PC-3 (cell line): ENCODE measurements at places on chromosomes 11 and 22. TPM values are rescaled to one million over a fixed set of nuclear protein-coding genes. Genes with fewer than 3 reads are reported as not detected.
A peak's percentile ranks its signal among the peaks of the same experiment; 100 is the strongest.

DNA sequence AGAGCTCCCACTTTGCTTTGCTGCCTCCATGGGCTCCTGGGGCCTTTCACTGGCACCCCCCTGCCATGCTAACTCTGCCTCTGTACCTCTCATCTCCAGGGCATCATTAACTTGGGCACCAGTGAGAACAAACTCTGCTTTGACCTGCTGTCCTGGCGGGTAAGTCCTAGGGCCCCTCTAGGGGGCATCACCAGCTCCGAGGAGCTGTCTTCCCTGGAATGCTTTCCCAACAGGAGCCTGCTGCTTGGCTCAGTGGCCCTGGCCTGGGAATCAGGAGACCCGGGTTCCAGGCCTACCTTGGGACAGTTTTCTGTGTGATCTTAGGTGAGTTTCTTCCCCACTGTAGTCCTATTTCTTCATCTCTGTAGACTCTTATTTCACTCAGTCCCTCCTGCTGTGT lies 5.1 kb downstream of the ACCS start:
- no peak overlapping the region for H3K27ac ChIP-seq
- no peak overlapping the region for H3K4me3 ChIP-seq
- H3K27me3 ChIP-seq, result no peaks in the 10 kb centered on the region

DNAJB13 gene
- 0.29 and 0.46 TPM in 2 replicates for total RNA-seq

DNA sequence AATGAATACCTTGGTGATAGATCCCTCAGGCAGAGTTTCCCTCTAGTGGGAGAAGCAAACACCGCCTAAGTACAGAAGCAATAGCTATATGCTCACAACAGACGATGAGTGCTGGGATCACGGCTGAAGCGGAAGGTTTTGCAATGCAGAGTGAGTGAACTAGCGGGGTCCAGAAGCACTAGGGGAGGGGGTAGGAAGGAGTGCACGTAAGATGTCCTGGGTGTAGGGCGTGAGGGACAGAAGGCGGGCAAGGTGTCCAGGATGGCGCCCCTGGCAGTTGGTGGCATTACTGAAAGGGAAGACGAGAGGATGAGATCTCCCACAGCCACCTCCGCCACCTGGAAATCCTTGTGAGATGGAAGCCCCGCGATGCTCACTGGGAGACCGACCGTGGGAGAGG lies 81.0 kb downstream of the ETS1 start:
- no peaks in the 10 kb centered on the region for H3K27me3 ChIP-seq
- H3K36me3 ChIP-seq, result peaks cover 26% of the 10 kb centered on the region
- peak overlapping the region; percentile 54 for H3K4me3 ChIP-seq
- peaks cover 90% of the 10 kb centered on the region for H3K4me1 ChIP-seq

- H3K27ac ChIP-seq, result no peak overlapping the region
- H3K4me1 ChIP-seq, result peaks cover 14% of the 10 kb centered on the region
- no peak overlapping the region for H3K4me3 ChIP-seq
- H3K27me3 ChIP-seq, result no peaks in the 10 kb centered on the region
Measured at GRCh38 chr11:69510471-69511357, 29.3 kb downstream of the LINC01488 start.

GRCh38 chr11:3840004-3840869 lies 522 bp downstream of the RHOG start:
- no peak overlapping the region for H3K27ac ChIP-seq
- H3K4me1 ChIP-seq, result peaks cover 17% of the 10 kb centered on the region
- no peak for DNase-seq
- H3K4me3 ChIP-seq, result peak overlapping the region; percentile 94

TNNT3 gene
- total RNA-seq, result not detected in 2 replicates

GRCh38 chr11:22508665-22509064 lies 117.0 kb downstream of the FANCF start:
- no peak overlapping the region for H3K27ac ChIP-seq
- no peak for DNase-seq
- H3K36me3 ChIP-seq, result no peaks in the 10 kb centered on the region
- H3K27me3 ChIP-seq, result peaks cover 34% of the 10 kb centered on the region

DNA sequence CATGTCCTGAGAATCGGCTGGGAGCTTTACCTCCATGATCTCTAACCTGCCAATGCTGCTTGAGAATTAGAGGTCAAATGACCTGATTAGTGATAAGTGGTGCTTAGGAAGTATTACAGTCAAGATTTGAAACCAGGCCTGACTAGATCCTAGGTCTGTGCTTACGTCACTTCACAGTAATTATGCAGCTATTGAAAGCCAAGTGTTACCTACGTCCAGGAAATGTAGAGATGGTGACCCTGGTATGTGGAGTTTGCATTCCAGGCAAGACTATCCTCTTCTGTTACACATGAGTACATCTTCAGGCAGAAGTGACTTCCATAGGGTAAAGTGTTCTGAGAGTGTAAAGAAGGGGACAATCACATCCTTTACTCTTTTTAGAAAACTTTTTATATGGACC lies 530.4 kb upstream of the TENM4 start:
- no peak for DNase-seq
- H3K4me3 ChIP-seq, result no peak overlapping the region
- H3K27me3 ChIP-seq, result no peaks in the 10 kb centered on the region
- no peaks in the 10 kb centered on the region for H3K4me1 ChIP-seq

RIBC2 gene
- 2.7 and 4.5 TPM in 2 replicates for total RNA-seq

DNA sequence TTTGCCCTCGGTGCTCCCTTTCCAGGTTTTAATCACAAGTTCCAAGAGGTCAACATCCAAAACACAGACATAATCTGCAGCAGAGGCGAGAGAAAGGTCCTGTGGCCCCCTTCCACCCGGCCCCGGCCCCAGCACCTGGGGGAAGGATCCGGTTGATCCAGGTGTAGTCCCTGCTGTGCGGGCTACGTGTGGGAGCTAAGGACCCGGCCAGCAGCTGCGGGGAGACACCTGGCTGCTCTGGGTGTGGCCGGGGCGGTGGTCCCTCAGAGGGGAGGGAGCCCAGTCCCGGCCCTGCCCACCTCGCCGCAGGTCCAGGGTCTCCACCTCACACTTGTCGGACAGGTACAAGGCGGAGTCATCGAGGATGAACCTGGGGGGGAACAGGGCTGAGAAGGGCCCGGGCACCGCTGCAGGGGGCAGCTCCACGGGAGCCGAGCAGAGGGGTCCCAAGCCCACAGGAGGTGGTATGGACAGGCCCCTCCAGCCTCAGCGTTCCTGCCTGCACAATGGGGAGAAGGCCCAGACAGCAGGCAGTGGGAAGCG lies 13.6 kb downstream of the ATG2A start:
- no peaks in the 10 kb centered on the region for H3K27me3 ChIP-seq
- no peak overlapping the region for H3K4me3 ChIP-seq
- no peak for DNase-seq
- peaks cover 19% of the 10 kb centered on the region for H3K36me3 ChIP-seq

DNA sequence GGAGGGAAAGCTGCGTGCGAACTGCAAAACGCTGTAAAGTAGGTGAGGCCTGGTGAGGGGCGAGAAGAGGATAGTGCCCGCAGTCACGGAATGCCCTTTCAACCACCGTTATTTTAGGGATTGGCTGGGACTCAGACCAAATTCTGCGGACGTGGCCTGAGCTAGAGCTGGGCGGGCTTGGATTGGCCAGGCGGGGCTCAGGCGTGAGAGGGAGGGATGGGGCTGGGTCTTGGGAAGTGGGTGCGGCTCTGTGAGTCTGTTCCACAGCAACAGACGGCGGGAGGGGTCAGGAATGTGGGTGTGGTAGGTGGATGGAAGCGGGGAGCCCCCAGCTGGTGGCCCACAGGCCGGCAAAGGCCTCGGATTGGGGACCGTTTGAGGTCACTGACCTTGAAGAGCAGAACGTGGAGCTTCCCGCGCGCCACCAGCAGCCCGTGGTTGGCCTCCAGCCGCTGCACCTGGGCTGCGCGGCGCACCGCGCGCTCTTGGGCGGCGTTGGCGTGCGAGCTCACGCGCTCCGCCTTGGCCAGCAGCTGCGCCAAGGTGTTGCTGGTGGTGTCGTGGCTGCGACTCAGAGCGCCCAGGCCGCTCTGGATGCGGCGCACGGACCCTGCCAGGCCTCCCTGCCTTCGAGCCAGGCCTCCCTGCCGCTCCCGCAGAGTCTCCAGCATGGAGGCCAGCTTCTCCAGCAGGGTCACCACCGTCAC lies 444 bp downstream of the CAVIN3 start:
- H3K36me3 ChIP-seq, result no peaks in the 10 kb centered on the region
- H3K4me3 ChIP-seq, result no peak overlapping the region
- H3K27ac ChIP-seq, result no peak overlapping the region
- H3K4me1 ChIP-seq, result peaks cover 9% of the 10 kb centered on the region
- H3K27me3 ChIP-seq, result peaks cover 1% of the 10 kb centered on the region; the same call in 1 of the 2 replicates
